ENCODE measurements at places on chromosomes 7 and 10.

GRCh38 chr7:95907337-95907736, 135.0 kb downstream of the DYNC1I1 start:
- no peak for DNase-seq

GRCh38 chr7:1890289-1891235, 220.5 kb downstream of the ELFN1 start:
- DNase-seq, result no peak

DNA sequence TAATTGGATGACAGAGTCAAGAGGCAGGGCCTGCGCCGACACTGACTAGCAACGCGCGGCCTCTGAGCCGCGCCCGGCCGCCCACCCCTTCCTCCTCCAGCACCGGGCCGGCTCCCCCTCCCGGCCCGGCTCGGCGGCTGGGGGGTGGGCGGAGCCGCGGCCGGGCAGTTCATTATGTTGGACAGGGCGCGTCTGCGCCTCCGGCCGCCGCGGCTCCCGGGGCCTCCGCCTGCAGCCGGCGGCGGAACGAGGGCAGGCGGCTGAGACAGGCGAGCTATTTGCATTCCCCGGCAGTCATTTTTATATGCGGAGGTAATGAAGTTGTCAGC, 106.7 kb downstream of the SNX10 start:
- peak; percentile 89 for DNase-seq

DNA sequence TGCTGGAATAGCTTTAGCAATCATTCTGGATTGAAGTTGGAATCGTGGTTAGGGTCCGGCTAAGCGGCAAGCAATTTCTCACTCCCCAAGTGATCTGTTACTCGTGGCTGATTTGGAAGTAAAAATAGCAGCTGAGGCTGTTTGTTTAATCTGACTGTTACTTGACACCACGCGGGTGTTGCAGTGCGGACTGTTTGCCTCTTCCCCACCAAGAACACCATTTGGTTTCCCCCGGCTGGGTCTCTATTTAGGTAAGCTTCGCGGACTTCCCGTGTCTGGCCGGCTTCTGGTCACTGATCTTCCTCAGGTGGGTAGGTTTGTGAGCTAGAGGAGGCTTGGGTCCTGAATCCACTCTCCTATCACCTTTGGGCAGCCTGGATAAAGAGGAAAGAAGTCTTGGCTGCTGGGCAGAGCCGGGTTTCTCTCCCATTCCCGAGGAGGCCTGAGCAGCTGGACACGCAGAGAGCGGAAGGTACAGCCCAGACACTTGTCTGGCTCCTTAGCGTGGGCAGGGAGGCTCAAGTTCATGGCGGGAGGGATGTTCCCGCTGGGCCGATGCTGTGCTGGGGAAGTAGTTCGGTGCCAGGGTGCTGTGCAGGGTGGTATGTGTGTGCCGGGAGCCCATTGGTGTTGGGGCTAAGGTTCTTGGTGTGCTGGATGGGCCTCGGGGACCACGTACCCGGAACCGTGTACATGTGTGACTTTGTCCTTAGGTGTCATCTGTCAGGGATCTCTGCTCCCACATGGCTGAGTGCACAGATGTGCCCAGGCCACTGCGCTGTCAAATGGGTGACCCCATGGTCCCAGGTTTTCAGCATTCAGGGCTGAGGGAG, at the start of gene C10orf71:
Gene C10orf71, plus strand, starts transcription at position 188 of the 833 bp plus-strand sequence. CDS start 23,376 bp downstream, outside the sequence.
- no peak for DNase-seq

GRCh38 chr7:133230591-133231194, 22.2 kb upstream of the EXOC4 start:
- DNase-seq, result peak; percentile 73

DNA sequence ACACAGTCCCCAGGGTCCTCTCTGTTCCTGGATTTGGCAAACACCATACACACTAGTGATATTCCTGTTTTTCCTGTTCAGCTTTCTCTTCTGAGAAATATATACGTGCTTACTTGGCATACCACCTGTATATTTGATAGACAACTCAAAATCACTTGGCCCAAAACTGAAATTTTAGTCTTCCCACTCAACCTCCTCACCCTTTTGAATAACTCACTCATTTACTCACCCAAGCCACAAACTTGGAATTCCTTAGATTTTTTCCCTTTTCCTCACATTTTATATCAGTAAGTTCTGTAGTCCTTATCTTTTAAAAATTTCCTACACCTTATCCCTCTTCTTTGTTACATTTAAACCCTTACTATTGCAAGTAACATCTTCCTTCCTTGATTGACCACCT, 143.4 kb downstream of the PPP1R3A start:
- DNase-seq, result peak; percentile 12

DNA sequence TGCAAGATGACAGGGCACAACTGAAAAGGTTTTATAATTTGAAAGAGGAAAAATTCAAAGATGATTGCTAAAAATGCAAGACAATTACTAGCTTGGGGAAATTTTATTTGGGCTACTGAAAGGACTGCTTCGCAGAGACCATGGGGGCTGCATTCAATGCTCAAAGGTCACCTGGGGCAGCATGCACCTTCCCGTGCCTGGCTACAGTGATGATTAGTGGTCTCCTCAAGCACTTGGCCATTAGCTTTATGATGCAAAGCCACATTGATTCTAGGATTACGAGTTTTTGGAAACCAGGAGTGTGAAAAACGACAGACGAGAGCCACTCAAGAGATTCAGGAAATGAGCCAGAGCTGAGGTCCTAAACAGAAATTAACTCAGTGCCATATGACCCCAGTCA, 764.6 kb downstream of the PHTF2 start:
- DNase-seq, result no peak

DNA sequence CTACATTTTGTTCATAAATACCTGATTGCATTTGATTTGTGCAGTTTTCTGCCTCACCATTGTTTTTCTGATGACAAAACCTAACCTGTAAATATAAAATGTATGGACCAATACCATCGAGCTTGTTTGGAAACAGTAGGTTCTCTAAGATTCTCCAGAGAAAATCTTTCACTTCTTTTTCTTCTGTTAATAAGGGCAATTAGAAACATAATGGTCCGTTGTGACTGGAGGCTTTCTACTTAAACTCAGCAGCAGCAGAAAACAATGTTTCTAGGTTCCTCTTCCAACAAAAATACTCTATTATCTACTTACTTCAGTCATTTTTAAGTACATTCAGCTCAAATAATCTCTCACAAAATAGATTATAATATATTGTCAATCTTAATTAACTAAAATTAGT, 601.5 kb downstream of the PHTF2 start:
- DNase-seq, result no peak

GRCh38 chr7:155928583-155928982, 116.3 kb upstream of the SHH start:
- no peak for DNase-seq

- DNase-seq, result no peak
These were observed 115.5 kb upstream of the DIP2C start for GRCh38 chr10:804787-805619.

- no peak for DNase-seq
These were observed 126.7 kb upstream of the CALN1 start for GRCh38 chr7:72538856-72539255.

DNA sequence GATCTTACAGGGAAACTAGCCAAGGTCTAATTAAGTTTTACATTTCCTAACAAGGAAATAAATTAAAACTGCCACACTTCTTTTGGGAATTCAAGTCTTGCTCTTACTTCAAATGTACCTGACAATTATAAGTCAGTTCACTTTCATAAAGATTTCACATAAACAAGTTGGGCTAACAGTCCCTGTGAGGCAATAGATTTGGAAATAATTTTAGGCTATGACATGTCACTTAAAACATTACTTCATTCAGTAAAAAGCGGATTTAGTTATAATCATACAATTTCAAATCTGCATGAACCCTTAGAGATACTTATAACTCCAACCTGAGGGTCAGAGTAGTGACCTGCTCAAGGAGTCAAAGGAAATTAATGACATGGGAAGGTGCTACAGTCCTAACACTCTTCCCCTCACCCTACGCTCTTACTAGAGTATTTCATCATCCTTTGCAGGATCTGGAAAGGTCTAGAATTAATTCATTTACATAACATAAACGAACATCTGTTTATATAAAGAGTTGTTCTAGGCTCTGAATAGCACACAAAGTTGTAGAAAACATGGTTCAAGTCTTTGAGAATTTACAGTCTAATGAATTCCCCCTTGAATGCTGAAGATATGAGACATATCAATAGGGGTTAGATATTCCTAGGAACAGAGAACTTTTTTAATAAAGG, 32.3 kb upstream of the DNAJB12 start:
- DNase-seq, result no peak

GRCh38 chr10:43972976-43973647, 324.4 kb upstream of the ZNF32 start:
- no peak for DNase-seq

DNA sequence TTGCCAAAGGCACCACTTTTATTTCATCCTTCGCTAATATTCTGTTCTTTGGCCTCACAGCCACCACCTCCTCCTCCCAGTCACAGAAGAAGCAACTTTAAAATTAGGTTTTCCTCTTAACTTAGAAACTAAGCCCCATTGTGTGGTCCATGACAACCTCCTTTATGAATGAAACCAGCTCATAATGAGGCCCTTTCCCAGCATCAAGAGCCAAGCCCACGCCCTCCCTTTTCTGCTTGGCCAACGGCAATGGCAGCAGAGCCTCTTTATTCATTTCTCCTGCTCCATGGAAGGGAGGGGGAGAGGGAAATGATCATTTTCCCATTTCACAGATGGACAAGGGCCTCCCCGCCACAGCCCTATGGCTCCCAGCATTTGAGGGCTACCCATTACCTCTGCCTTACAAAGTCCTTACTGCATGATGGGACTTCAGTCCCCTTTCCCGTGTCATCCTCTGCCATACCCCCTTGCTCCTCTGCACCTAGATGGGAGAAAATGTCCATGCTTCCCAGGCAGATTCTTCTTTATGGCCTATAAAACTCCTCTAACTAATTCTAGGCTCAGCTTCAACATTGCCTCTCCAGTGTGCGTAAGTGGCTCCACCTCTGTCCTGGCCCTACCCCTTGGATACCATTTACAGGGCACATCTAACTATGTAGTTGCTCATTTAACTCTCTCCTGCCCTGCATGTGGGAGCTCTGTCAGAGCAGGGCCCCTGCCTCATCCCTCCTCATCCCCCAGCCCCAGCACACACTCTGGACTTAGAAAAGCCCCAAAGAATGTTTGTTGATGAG, 475.5 kb downstream of the RPS24 start:
- DNase-seq, result no peak

DNA sequence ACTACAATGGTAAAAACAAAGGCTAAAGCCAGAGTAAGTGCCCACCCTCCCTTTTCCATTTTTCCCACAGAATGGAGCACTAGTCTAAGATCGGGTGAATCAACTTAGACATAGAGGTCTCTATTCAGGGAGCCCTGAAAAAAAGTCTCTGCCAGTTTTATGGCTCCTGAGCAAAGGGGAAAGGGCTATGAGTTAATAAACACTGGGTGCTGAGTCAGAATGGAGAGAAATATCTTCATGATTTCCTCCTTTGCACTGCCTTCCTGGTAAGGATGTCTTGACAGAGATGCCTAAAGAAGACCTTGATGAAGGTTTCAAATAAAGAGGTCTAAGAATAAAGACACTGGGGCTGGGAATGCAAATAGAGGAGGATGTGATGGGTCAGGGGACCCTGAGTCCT, 607.4 kb upstream of the MBL2 start:
- DNase-seq, result peak; percentile 21

DNA sequence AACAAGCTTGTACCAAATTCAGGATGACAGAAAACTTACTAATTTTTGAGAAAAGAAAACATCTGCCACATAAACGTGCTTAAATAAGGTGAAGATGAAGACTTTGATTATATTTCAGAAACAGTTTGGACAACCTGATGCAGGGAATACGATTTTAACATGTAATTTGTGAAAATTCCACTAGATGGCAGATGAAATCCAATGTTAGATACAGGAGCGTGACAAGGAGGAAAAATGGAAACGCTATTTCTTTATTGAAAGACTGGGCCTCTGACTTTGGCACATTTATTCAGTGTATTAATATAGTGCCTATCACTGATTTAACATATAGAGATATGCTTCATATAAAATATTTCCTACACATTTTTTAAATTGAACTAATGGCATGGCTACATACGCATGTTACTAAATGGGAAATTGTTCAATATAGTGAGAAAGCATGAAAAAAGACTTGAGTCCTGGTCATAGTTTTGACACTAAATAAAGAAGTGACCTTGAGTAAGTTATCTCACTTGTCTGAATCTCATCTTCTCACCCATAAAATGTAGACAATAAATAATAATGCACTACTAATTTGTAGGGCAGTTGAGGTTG, 60.7 kb downstream of the CD36 start:
- peak; percentile 86 for DNase-seq

DNA sequence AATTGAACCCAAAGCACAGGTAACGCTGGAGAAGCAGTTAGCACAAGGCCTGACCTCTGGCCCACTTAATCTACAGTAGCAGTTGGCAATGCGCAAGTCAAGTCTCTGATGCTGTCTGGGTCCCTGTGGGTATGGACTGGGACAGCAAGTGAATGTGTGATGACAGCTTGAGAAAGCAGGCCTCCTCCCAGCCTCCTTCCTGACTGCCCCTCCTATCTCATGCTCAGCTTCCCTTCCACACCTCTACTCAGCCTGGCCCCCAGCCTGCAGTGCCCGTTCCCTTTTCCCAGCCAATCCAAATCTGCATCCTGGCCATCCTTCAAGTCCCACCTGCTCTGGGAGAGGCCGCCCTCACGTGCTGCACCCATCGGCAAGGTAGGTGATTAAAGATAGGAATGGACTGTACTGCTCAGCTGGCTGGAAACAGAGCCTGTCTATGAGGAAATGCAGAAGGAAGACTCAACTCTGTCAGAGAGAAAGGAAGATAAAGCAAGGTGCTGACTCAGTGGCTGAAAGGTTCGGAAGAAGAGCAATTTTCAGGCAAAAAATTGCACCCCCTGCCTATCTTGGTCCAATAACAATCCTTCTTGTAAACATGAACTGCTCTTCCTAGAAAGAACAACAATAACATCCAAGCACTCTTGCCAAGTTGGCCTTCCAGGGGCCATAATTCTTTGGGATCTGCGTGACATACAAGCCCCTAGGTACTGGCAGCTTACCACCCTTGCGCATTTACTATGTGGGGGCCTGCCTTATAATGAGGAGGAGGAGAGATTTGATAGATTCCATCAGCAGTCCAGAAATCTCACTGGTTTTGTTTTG, 16.6 kb upstream of the FGFR2 start:
- DNase-seq, result no peak

DNA sequence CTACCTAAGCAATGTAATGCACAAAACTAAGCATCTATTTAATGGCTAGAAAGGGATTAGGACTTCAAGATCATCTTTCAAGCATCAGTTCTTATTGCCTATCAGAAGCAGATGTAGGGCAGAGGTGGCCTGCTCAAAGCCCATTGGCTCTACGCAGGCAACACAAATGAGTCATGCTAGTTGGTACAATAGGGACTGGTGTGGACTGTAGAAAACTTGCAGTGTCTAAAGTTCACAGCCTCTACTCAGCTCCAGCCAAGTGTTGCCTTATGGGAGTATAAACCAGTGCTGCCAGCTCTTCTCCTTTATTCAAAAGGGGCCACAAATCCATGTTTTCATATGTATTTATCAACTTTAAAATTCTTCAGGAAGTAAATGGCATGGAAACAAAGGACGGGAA, 31.7 kb downstream of the ASAH2 start:
- no peak for DNase-seq

- peak; percentile 96 for DNase-seq
These were observed at the start of gene HPS6 for GRCh38 chr10:102064868-102065560. Gene HPS6, plus strand, starts transcription at chr10:102065349. Its CDS starts 126 bp downstream, at chr10:102065475.

GRCh38 chr7:105799006-105799405, 77.4 kb downstream of the ATXN7L1 start:
- DNase-seq, result no peak

- DNase-seq, result no peak
These were observed 138.6 kb upstream of the MBL2 start for GRCh38 chr10:52911163-52911562.

Data from ACHN (cell line).